Heart right ventricle (tissue), 16 donors: ENCODE measurements at places on chromosomes 5 and 9. TPM values are rescaled to one million over a fixed set of nuclear protein-coding genes. Genes with fewer than 3 reads are reported as not detected.

FSD1L gene
- total RNA-seq, result 4.6 TPM

SPATA9 gene
- total RNA-seq, result not detected

SPEF2 gene
- total RNA-seq, result 1.9 TPM

PFN3 gene
- total RNA-seq, result not detected

FLT4 gene
- total RNA-seq, result 5.9 TPM

NME5 gene
- total RNA-seq, result 2.6 TPM

GADD45G gene
- total RNA-seq, result 21.1 TPM

SPINK4 gene
- not detected for total RNA-seq

KIAA0825 gene
- 2.4 TPM for total RNA-seq

FOXI1 gene
- not detected for total RNA-seq

KCNIP1 gene
- total RNA-seq, result 0.67 TPM

SHB gene
- total RNA-seq, result 22.5 TPM

EFNA5 gene
- total RNA-seq, result 33.0 TPM

GRCh38 chr9:110641293-110641692, 27.3 kb upstream of the MUSK start:
- no peak for DNase-seq

DNA sequence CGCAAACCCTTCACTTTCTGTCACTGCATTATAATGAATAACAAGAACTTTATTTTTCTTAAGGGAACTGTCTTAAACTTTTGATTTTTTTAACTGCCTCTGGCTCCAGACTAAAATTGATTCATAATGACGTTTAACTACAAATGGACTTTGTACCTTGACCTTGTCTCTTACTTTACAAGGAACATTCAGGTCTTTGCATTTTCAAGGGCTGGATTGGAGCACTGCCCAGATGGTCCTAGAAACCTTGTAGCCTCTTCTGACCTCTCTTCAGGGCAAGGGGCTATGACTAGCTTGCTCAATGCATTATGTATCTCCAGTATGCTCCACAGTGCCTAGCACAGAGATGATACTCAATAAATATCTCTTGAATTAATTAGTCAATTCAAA, 612.6 kb upstream of the CLINT1 start:
- DNase-seq, result no peak

GRCh38 chr5:172303572-172304335, 20.2 kb upstream of the UBTD2 start:
- no peak for DNase-seq

DNA sequence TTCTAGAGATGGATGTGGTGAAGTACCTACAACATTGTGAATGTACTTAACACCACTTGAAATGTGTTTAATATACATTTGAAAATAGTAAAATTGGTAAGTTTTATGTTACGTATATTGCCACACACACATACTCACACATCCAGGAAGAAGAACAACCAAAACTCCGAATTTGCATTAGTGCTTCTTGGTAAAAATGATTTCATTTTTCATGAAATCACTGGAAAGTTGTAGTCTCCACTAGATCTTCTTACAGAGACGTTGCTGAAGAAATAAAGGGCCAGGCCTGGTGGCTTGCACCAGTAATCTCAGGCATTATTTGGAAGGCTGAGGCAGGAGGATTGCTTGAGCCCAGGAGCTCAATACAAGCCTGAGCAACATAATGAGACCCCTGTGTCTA, 118.6 kb upstream of the ZNF608 start:
- no peak for DNase-seq

- DNase-seq, result no peak
Measured at GRCh38 chr5:40223884-40224402, 455.8 kb upstream of the PTGER4 start.

DNA sequence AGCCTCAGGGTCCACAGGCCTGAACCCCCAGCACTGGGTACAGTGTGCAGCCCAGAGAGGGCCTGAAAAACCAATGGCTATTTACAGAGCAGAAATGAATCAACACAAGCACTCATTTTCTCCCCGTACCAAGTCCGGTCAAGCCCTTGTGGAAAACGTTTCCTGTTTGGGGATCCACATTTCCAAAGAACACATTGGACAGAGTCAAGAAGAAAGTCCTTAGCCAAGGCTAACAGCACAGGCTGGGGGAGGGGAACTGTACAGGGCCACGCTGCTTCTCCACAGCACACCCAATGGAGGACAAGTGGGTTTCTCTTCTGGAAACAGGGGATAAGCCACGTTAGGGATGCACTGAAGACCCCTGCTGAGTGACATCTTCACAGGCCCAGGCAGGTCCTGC, 62.3 kb downstream of the NSUN2 start:
- no peak for DNase-seq

GRCh38 chr9:5608298-5609225, 20.3 kb upstream of the RIC1 start:
- no peak for DNase-seq

GRCh38 chr9:13158986-13159385, 120.5 kb downstream of the MPDZ start:
- no peak for DNase-seq

GRCh38 chr9:114278881-114279570, 43.9 kb upstream of the ORM1 start:
- DNase-seq, result no peak

DNA sequence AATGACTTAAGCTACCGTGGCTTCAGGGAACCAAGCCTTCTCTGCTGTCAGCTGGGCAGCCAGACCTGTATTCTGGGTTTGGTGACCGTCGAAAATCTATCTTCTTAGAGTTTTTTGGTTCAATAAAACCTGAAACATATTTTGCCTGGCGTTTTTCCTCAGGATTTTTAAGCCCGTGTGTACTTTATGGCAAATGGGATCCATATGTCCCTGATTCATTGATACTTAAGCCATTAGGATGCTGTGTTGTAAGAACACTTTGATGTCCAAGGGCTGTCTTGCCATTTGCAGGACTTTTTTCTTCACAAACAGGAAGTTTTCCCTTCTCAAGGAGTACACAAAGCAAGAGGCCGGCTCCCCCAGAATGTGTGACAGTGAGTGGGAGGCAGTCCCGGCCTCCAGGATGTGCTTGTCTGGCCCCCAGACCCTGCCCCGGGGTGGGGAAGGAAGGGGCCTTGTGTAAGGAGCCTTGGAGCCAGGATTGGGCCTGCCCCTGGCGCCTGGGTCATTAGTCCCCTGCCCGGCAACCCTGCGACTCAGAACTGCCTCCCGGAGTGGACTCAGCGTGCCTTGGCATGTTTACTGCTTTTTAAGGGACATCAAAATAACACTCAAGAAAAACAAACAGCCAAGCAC, 83.4 kb upstream of the SMIM23 start:
- no peak for DNase-seq

- no peak for DNase-seq
Measured at GRCh38 chr5:18764161-18764560, 1129.9 kb downstream of the TAF11L14 start.

- no peak for DNase-seq
Measured at GRCh38 chr9:21554813-21555212, 72.7 kb upstream of the IFNE start.

DNA sequence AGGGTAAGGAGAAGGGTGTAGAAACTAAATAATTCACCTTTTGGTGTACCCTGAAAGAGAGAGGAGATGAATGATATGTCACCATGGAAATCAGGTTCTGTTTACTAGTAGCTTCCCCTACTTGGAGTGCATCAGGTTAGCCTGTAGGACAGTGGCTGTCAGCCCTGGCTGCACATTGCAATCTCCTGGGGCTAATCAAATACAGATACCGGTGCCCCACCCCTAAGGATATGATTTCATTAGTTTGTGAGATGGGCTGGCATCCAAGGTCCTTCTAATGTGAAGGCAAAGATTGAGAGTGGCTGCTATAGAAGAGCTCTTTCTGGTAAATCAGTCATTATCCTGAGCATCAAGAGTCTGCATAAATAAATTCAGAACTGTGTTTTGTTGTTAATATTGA, 47.2 kb downstream of the INSYN2B start:
- no peak for DNase-seq

DNA sequence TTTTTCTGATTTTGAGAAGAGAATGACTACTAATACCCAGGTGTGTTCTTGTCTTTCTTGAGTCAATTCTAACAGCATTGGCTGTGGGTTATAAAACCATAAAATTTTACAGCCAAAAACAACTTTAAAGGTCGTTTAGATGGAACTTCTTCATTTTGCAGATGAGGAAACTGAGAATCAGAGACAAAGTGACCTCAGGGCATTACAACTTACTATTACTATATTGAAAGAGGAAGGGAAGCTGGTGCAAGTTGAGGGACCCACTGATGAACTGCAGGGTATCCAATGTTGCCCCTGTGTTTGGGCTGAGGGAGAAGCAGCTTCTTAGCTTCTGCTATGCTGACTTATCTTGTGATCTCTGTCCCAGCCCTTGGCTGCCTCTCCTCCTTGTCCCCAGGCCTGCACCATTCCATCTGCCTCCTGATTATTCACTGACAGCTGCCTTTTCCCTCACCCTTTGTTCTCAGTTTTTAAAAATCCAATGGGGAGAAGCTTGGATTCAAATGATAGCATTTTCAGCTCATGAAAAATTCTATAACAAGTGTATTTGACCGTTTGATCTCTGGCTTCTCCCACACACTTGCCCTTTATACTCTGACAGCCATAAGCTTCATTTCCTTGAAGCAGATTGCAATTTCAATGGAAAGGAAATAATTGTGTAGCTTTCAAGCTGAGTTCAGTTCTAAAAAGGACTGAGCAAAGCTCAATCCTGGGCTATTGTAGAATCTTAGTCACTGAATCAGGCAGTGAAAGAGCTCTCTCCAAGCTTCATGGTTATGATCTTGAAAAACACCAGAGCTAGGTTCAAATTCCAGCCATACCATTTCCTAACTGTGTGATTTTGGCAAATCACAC, 68.5 kb downstream of the TMC1 start:
- DNase-seq, result no peak

GRCh38 chr9:13994240-13994639, 319.7 kb downstream of the NFIB start:
- no peak for DNase-seq

- DNase-seq, result no peak
Measured at GRCh38 chr5:122142480-122143164, 13.3 kb downstream of the ZNF474 start.

DNA sequence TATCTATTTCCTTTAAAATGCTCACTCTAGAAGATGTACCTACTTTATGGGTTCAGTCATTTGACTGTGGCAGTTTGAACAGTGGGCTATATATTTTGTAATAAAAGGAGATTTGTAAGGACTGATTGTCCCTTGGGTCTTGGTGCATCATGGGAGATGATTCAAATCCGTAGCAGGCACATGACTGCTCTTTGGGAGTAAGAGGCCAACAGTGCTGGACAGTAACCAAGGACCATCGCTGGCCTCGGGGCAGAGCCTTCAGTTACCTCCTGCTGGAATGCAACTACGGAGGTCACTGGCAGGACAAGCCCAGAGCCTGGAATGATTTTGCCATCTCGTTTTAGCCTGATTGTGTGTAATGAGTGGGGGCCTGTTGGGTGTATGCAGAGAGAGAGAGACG, 7.0 kb upstream of the MAMDC2 start:
- DNase-seq, result no peak

GRCh38 chr9:130186839-130187522, 14.8 kb downstream of the NCS1 start:
- DNase-seq, result no peak

DNA sequence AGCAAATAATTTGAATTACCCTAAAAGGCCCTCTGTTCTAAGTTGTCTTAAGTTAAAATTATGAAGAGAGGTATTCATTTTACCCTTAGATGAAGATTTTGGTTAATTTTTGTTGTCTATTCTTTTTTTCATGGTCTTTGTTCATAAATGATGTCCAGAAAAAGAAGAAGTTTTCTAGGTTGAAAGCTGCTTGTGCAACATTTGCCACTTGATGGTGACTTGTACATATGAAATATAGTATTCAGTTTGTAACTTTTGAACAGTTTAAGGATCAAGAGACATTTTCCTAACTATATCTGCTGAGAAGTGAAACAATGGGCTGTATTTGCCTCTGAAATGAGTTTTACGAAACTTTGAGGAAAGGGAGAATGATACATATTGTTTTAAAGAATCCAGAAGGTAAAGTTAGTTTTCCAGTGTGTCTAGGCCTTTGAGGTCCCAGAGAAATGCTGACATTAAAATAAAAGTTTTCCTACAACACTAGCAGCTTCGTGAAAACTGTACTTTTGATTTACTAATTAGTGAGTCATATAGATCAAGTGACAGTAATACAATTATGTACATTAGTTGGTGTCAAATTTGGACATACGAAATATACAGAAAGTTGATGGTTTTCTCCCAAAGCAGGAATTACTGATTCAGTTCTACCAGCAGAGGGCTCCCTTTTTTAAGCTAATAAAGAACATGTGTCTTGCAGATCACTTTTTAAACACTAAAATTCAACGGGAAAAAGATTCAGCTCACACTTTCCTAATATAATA, 70.5 kb downstream of the PIK3R1 start:
- no peak for DNase-seq

DNA sequence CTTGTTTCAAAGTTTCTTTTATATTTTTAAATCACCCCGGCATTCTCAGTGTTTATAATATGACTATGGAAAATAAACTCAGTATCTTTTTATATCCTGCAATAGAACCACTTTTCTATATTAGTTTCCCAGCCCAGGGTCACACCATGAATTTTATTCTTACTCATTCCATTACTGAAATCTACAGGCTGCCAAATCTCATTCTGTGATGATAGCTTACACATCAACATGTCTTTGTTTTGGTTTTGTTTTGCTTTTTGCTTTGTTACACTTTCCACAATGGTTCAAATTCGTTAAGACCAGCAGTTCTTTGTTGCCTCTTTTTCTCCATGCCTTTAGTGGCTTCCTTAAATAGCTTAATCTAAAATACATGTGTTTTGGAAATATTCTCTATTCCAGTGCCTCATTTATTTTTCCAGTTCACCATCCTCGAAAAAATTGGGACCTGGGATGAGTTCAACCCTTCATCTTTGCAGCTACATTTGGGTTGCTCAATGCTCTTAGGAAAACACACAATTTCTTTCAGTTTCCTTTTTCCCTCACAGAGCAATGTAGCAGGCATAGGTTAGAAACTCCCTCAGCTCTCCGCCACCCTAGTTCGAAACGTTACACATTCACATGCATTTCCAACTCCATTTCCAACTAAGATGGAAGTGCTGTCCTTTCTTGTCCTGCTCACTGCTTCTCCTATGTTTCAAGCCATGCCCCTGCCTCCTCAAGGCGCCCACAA, 1146.3 kb downstream of the MAT2B start:
- no peak for DNase-seq

DNA sequence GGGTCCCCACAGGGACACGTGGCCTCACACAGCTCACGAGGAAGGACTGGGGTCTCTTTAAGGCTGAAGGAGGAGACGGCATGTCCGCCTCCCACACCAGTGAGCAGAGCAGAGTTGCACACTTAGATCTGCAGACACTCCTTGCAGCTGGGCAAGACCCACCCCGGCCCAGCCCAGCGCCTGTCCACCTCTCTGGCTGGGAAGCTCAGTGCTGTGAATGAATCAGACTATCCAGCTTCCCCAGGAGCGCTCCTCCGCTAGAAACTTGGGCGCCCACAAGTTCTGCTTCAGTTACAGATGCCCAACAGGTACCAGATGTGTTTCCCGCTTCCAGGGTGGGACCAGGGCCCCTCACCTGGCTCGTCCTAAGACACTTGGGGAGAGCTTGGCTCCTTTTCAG, 78.9 kb downstream of the NSUN2 start:
- DNase-seq, result no peak

- DNase-seq, result peak; percentile 12
Measured at GRCh38 chr9:6645355-6646292, at the start of gene GLDC. GLDC (minus strand) TSS chr9:6645729; CDS start chr9:6645499, 230 bp downstream.

GRCh38 chr9:9998491-9999287, 614.1 kb downstream of the PTPRD start:
- no peak for DNase-seq

GRCh38 chr5:418162-419121, 24.5 kb upstream of the EXOC3 start:
- DNase-seq, result no peak

GRCh38 chr9:133932633-133933032, 59.5 kb downstream of the VAV2 start:
- DNase-seq, result no peak
